ENCODE measurements at places on chromosomes 2 and 18.

- no peak for DNase-seq
These were observed 12.6 kb upstream of the FIGN start for GRCh38 chr2:163748420-163748819.

DNA sequence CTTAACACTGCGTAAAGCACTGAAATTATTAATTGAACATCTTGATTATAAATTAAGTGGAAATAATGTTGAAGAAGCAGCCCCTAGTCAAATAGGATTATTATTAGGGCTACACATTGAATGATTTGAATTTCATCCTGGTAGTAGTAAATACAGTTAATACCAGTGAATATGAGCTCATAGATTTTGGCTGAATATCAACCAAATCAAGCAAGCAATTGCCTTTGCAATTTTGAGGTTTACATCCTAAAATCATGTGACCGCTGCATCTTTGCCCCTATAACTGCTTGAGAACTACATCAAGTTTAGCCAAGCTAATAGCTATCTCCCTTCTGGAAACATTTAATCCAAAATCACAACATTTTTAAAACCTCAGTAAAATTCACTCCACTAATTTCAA, 801.2 kb upstream of the PIK3C3 start:
- DNase-seq: no peak

DNA sequence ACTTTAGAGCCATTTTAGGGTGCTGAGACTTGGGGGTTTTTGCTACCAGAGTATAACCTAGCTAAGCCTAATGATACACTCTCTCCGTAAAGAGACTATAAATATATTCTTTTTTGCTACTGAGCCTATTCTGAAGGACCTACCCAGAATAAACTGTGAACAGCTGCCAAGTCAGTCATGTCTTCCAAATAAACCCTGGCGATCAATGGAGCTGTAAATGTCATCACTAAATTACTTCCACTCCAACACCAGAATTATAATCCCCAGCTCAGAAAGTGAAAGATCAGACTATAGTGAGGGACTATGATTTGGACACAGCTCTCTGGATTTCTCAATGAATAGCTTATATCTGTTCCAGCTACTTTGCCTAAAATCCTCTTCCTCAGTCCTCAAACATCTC, 178.9 kb downstream of the METTL4 start:
- no peak for DNase-seq

DNA sequence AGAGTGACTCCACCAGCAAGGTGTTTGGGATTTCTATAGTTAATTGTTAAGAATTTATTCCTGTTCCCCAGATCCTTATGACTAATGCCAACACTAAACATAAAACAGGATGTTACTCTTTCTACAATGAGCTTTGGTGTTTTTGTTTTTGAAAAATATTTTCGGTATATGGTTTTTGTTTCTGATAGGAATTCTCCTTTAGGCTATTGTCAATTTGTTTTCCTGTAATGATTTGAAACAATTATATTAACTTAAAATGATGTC, 182.6 kb downstream of the AGAP1 start:
- no peak for DNase-seq

DNA sequence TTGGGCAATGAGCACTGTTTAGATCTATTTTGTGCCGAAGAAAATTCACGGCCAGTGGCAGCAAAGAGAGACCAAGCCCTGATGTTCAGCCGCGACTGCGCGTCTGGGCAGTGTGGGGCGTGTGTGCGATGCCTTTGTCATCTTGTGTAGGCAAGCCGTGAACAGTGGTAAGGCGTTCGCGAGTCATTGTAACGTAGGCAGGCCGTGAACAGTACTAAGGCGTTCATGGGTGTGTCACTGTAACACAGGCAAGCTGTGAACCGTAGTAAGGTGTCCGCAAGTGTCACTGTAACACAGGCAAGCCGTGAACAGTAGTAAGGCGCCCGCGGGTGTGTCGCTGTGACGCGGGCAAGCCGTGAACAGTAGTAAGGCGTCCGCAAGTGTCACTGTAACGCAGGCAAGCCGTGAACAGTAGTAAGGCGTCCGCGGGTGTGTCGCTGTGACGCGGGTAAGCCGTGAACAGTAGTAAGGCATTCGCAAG, 99.9 kb downstream of the NFATC1 start:
- DNase-seq: no peak

GRCh38 chr2:176526995-176527901, 258.0 kb downstream of the MTX2 start:
- no peak for DNase-seq

All from activated T-helper 1 cell treated with Interleukin-2 at 50 U/mL for 16 hours (primary cell).